D341Med (cell line): ENCODE measurements at places on chromosomes 12 and 14.

DNA sequence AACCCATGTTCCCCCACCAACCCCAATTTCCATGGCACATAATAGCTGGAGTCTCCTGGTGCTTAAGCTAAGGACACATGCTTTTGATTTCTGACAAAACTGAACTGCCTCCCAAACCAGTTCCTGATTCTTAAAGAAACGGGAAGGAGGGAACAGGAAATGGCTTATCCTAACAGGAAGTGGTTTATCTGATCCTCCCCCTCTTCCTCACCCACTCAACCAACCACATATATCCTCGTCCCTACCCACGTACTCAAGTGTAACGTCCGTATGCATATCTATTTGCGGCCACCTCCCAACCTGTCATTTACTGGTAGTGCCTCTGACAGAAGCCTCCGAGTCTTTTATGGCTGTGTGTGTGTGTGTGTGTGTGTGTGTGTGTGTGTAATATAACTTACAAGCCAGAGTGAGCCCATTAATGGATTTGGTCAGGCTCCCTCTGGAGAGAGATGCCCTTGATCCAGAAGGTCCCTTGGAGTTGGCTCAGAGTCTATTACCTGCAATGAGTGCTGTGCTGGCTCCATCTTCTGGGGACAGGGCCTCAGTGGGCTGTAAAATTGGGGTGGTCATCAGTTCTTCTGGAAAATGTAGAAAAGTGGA lies 7.7 kb downstream of the DAZAP2 start:
- DNase-seq = peak; percentile 45

GRCh38 chr14:98408713-98409112 lies 863.3 kb downstream of the BCL11B start:
- no peak for DNase-seq

DNA sequence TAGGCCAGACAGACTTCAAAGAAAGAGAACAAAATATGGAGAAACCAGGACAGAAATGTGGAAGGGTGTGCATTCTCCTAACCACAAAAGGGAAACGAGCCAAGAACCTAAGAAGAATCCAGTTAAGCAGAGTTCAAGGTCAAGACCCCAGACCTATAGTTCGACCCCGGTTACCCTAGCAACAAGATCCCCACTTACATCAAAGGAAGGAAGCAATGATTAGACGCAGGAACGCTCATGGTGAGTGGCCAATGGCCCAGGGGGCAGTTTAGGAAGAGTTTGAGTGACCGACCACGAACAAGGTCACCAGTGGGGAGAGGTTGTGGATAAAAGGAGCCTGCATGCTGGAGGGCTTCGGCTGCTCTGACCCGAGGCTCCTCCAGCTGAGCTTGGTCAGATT lies 36.2 kb downstream of the OAS2 start:
- DNase-seq = no peak

DNA sequence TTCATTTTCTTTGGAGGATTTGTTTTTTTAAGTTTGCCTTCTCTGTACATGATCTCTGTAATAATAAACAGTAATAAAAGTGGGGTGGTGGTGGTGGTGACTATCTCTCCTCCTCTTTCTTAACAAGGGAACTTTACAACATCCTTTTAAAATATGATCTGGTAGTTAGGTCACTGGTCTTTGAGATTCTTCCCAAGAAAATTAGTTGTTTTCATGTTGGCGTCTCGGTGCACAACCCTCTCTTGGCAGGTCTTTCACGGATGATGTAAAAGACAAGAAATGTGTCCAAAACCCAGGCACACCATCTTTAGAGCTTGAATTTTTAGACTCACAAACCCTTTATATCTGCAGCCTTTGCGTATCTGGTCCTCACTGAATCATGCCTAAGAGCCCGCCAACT lies 488.5 kb upstream of the TBX3 start:
- DNase-seq = no peak

GRCh38 chr12:116547955-116548501 lies 11.2 kb upstream of the MAP1LC3B2 start:
- DNase-seq = no peak

DNA sequence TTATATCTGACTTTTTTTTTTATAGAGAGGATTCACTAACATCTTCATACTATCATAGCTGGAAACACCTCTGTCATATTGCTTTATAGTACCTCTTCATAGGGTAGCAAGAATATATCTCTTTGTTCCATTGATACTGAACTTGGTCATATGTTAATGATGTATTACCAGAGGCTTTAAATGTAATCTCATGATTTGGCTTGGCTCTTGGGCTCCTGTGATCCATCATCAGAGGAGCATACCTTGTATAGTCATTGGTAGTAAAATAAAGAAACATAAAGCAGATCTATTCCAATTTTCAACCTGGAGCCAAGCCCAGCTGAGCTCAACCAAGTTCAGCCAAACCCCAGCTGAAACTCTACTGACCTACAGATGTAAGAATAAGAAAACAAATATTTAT lies 43.2 kb upstream of the GRIN2B start:
- no peak for DNase-seq

DNA sequence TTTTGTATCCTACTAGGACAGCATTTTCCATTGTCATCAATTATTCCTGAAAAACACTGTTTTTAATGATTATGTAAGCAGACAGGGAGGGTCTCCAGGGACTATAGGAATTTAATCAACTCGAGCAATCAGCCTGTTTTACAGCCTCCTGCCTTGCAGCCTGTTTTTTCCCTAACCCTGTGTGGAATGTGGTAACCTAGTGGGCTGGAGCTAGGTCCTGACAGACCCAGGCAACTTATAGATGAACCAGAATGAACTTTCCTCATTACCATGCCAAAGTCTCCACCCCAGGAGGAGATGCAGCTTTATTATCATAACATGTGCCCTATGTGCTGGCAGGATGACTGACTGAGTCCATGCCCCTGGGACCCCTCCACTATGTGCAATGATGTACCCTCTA lies 375.1 kb downstream of the BMP4 start:
- no peak for DNase-seq

GRCh38 chr12:52838609-52839435 lies 4.7 kb upstream of the KRT79 start:
- DNase-seq = no peak

DNA sequence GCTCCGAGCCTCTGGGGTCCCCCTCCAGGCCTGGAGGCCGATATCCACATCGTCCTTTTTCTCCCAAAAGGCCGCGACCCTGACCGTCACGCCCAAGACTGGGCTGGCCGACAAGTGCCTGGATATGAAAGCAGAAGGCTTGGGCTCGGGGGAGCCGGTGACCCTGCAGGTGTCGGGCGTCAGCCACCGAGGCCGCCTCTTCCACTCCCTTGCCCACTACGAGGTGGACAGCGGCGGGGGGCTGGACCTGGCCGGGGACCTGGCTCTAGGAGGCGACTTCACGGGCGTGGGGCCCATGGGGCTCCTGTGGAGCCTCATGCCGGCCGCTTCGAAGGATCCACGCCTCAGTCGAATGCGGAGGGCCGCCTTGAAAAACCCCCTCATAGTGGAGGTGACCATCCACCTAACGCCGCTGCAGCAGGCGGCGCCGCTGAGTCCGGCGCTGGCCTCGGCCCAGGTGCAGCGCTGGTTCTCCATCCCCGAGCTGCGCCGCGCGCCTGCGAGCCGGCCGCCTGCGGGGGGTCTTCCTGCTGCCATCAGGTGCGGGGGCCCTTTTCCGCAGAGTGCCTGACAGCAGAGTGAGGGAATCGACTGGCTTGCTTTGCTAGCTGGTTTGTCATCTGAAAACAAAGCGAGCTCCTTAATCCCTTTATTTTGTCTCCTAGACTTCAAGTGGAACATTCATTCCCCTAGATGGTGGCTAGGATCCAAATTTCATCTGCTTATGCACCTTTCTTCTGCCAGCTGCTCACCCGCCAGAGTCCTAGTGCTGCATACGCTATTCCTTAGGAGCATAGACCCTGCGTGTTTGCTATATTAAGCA lies 10.6 kb upstream of the DNAL1 start:
- DNase-seq = peak; percentile 34
